ENCODE measurements at places on chromosomes 3 and 15. TPM values are rescaled to one million over a fixed set of nuclear protein-coding genes. Genes with fewer than 3 reads are reported as not detected.
A peak's percentile ranks its signal among the peaks of the same experiment; 100 is the strongest.

DNA sequence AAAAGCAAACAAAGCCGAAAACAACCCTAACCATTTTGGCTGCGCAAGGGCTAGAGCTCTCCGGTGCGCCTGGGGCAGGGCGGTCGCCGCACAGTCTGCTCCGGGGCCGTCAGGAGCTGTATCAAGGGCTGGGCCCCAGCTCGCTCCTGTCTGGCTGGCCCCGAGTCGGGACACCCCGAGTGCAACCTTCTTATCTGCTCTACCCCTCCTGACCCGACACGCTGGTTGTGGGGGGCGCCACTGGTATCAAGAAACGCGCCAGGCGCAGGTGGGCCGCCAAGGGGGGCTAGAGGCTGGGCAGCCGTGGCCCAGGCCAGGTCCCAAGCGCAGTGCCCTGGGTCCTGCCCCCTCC lies 36.0 kb downstream of the NR2F2 start:
- no peak for DNase-seq

DNA sequence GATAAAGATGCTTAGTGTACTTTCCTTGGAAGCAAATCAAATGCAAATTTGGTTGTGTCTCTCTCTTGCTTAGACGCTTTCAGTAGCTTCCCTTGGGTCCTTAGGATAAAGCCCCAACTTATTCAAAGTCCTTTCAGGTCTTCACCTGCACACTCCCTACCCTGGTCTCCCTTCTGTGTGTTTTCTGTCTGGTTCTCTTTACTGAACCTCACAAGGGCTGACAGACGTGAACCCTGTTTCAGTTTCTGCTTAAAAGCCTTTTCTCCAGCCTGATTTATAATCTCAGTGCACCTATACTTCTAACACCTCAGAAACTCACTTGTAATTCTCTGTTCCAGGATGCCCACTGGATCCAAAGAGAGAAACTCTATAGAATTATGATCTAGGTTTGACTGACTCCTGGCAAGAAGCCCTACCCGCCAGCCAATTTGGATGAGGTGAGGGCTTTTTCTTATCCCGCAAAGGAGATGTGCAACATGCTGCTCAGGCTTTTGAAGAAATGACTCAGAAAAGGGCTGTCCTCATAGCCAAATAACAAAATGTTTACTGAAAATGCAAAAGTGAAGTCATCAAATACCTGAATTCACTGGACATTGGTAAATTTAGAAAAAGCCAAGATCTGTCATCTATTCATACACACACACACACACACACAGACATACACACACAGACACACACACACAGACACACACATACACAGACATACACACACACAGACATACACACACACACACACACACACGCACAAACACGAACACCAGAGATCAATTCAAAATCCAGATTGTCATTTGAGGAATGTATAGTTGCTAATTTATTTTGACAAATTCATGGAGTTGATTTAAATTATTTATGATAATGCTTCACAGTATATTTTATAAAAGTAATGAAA lies 102.4 kb upstream of the EOMES start:
- no peak for DNase-seq

- DNase-seq: no peak
These were observed 37.9 kb downstream of the RPLP1 start for GRCh38 chr15:69490356-69491037.

DNA sequence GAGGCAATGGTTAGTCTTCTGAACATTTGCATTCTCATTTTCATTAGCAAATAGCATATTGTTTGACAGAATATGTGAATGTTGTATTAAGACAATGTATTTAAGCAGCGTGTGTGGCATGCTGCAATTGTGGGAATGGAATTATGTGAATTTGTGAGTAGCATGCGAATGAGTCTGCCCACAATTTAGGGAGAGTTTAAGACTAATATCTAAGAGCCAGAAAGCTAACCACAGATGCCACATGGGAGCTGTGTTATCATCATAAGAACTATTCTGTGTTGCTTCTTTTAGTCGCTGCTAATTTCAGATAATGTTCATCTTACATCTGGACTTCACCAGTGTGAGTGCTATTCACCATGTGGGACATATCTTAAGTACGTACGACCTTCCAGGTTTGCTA lies 494.5 kb downstream of the RBMS3 start:
- no peak for DNase-seq

DNA sequence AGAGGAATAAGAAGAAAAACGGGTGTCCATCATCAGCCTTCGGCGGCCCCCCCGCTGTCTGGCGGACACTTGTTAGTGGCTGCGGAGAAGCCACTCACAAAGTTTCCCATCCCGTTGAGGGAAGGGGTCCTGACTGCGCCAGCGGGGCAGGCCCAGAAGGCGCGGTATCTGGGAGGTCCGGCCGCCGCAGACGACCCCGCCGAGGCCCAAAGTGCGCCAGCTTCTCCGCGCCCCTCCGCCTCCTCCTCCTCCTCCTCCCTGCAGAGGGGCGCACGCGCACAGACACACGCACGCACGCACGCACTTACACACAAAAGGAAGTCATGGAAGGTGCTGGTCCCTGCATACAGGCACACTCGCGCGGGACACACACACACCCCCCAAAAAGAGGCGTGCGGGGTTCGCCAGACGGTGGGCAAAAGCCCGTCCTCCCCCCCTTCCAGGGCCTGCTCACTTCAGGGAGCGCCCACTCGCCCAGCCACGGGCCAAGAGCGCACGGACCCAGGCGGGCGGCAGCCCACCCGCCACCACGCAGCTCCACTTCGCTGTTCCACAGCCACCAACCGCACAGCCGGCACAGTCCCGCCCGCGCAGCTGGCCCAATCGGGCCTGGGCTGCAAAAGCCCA lies 18.0 kb downstream of the ZNF148 start:
- DNase-seq: peak; percentile 29

GRCh38 chr3:159232966-159233365 lies 431.1 kb downstream of the MFSD1 start:
- DNase-seq: no peak

DNA sequence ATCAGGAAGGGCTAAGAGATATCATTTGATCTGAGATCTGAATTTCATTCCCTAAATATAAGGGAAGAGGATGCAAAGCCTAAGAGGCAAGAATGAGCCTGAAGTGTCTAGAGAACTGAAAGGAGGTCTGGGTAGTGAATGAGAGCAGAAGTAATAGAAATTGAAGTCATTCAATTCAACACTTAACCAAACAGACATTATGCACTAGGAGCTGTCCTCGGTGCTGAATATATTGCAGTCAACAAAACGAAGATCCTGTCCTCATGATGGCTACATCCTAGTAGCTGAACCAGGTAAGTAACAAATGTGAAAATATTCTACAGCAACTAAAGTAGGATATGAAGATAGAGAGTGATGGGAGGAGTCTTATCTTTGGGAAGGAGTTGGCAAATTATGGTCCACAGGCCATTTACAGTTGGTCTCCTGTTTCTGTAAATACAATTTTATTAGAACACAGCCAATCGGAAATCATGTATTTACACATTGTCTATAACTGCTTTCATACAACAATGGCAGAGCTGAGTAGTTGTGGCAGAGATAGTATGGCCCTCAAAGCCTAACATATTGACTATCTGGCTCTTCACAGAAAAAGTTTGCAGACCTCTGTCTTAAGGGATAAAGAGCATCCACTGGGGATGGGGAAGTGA lies 192.9 kb upstream of the CADPS start:
- no peak for DNase-seq

DNA sequence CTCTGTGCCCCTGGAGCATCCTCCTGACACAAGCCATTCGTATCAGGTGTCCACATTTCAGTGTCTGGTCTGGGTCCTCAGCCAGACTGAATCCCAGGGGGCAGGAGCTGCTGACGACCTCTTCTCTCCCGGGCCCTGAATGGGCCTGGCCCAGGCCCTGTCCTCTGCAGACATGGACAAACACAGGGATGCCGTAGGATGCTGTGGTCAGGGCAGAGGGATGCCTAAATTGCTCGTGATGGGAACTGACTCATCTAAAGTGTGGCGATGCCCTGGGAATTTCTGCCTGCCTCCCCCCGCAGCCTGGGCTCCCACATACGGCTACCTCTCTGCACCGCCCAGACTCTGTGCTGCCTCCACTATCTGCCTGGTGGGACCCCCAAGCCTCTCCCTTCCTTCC lies 58.5 kb upstream of the CTSH start:
- no peak for DNase-seq

GRCh38 chr15:58182460-58183163 lies 44.4 kb downstream of the AQP9 start:
- peak; percentile 44 for DNase-seq

GRCh38 chr3:66377800-66378199 lies 123.0 kb downstream of the LRIG1 start:
- no peak for DNase-seq

DNA sequence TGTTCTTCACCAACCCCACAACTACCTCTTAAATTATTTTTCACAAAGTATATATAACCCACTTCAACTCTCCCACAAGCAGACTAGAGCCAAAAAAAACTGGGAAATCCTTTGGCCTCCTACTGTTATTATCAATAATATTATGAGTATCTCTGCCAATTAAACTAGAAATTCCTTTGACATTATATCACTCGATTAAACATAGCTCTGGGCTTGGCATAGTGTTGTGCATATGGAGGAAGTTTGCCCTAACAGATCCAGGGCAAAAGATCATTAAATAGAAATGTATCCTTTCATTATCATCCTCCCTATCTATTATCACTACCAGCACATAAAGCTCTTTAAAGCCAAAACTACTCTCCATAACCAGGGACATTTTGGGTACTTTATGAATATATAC lies 74.9 kb downstream of the OSBPL10 start:
- DNase-seq: no peak

- DNase-seq: no peak
These were observed 5.8 kb downstream of the IDH3A start for GRCh38 chr15:78154955-78155354.

- no peak for DNase-seq
These were observed 40.5 kb downstream of the KLF13 start for GRCh38 chr15:31367021-31367729.

GRCh38 chr15:62244762-62245161 lies 79.7 kb upstream of the C2CD4B start:
- no peak for DNase-seq

- no peak for DNase-seq
These were observed 199.7 kb downstream of the ARRDC4 start for GRCh38 chr15:98160236-98160635.

- DNase-seq: no peak
These were observed 16.1 kb upstream of the BLM start for GRCh38 chr15:90701048-90701447.

DNA sequence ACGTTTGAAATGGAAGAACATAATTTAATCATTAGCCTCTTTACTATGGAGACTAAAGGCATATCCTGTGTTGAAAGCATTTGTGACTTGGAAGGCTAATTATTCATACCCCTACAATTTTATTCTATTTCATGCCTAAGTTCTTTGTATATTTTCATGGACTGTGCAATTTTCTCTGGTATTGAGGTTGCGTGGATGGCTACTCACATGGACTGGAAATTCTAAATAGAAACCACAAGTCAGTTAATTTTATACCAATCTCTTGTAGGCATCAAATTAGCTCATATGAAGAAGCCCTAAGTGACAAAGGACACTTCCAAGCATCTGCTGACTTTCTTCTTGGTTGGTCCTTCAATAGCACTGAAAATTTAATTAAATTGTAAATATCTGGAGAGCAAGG lies 1353.5 kb downstream of the ROBO1 start:
- no peak for DNase-seq

DNA sequence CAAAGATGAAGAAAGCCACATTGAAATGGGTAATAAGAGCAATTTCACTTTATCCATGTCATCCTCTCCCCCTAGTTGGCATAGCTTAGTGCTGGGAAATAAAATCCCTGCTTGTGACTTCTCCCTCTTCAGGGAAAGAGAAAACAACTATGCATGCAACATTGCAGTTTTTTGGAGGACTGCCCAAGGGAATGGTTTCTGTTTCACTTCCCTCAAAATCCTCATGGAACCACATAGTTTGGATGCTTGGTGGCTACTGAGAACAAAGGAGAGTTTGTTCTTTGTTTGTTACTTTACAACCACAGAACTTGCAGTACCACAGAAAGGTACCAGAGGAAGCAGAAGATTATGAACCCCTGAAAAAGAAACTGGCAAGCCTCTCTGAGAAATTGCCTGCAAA lies 384.6 kb upstream of the RORA start:
- no peak for DNase-seq

- no peak for DNase-seq
These were observed 1036.1 kb downstream of the AGBL1 start for GRCh38 chr15:87115795-87116194.

DNA sequence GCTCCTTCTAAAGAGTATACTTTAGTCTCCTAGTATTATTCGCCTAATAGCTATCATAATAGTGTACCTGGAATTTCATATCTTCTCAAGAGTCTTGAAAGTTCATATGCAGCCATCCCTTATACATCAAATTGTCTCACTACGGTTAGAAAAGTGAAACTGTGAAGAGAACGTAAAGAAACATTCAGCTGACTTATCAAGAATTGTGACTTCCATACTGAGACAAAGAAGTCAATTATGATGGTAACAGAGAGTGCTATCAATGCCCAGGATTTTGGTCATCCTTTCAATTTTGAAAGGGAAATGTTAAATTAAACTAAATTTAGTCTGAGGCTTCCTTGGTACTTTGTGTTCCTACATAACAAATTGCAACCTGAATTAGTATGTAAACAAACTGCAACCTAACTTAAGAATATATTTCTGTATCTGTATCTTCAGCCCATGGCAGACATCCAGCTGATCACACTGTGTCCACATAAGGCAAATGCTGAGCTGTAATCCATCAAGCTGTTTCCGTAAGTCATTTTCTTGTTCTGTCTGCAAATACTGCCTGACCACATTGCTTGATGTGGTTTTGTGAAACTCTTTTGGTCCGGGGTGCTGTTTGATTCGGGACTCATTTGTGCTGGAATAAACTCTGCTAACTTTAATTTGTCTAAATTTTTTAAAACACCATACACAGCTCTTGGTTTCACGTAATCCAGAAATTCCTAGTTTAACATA lies 469.6 kb downstream of the SI start:
- no peak for DNase-seq

- DNase-seq: no peak
These were observed 25.7 kb downstream of the PRKCI start for GRCh38 chr3:170247875-170248274.

The SLC2A2 gene
- not detected for total RNA-seq

The BLOC1S6 gene
- total RNA-seq: 79.7 TPM

The LRTM1 gene
- not detected for total RNA-seq

The NUP210 gene
- 13.8 TPM for total RNA-seq

The STARD9 gene
- 25.4 TPM for total RNA-seq

The CASR gene
- 0.09 TPM for total RNA-seq
